Activated naive CD4-positive, alpha-beta T cell treated with anti-CD3 and anti-CD28 coated beads for 36 hours (primary cell): ENCODE measurements at places on chromosomes 11 and 22.

GRCh38 chr11:107224836-107225235, 206.6 kb upstream of the GUCY1A2 start:
- DNase-seq, result no peak

DNA sequence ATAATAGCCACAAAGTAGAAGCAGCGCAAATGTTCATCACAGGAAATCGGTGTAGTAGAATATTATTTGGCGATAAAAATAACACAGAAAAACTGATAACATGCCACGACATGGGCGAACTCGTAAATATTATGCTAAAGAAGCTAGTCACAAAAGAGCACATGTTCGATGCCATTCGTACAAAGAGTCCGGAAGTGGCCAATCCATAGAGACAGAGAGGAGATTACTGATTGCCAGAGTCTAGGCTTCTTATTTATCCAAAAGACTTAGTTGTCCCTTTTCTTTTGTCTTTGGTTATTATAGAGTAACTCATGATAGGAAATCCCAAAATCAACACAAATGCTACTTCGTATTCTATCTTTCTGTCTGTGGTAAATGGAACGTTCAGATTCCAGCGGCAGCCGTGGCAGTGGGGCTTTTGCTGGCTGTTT, 56.5 kb downstream of the MED15 start:
- DNase-seq, result no peak

GRCh38 chr11:127651175-127651887, 650.8 kb upstream of the KIRREL3 start:
- DNase-seq, result no peak

GRCh38 chr22:30884211-30885000, 84.2 kb downstream of the MORC2 start:
- DNase-seq, result no peak

- no peak for DNase-seq
Observed at GRCh38 chr11:134947556-134947955, 535.5 kb upstream of the B3GAT1 start.

GRCh38 chr11:36363361-36364268, 67.5 kb downstream of the PRR5L start:
- no peak for DNase-seq

- no peak for DNase-seq
Observed at GRCh38 chr22:38949889-38950405, 7.5 kb upstream of the APOBEC3A start.

DNA sequence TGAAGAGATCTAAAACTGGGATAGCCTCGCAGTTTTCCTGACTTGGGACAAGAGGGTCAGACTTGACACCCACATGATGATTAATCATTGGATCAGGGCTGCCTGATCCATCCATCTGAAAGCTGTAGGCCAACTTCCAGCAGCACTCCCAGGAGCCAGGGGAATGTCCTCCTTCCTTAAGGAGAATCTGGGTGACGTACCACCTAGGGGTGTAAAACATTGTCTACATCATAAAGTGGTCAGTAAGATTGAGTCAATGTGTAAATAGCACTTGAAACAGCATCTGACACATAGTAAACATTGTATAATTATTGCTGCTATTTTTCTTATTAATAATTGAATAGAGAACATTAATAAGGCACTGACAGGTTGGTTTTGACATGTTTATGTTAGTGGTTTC, 392.8 kb downstream of the JRKL start:
- no peak for DNase-seq

DNA sequence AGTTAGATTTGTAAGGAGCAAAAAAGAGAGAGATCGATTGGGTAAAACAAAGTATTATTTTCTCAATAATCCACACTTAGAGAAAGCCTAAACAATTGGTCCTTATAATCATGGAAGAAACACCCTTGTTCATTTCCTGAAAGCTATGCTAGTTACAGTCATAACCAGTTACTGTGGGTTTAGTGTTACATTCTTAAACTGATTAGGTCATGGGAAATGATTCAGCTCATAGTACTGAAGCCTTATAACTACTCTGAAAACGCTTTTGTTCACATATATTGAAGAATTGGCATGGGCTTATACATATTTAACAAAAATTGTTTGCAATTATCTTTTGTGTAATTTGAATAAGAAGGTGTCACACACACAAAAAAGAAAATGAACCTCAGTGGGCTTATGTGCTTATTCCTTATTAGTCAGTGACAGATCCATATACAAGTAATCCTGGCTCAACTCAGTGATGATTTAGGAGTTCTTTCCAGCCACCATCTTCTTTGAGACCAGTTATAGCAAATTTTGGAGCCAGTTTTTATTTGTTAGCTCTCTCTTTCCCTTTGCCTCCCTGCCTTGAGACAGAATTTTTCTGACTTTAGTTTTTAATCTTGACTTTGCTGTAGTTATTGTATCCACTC, 198.5 kb upstream of the CTSC start:
- DNase-seq, result no peak

DNA sequence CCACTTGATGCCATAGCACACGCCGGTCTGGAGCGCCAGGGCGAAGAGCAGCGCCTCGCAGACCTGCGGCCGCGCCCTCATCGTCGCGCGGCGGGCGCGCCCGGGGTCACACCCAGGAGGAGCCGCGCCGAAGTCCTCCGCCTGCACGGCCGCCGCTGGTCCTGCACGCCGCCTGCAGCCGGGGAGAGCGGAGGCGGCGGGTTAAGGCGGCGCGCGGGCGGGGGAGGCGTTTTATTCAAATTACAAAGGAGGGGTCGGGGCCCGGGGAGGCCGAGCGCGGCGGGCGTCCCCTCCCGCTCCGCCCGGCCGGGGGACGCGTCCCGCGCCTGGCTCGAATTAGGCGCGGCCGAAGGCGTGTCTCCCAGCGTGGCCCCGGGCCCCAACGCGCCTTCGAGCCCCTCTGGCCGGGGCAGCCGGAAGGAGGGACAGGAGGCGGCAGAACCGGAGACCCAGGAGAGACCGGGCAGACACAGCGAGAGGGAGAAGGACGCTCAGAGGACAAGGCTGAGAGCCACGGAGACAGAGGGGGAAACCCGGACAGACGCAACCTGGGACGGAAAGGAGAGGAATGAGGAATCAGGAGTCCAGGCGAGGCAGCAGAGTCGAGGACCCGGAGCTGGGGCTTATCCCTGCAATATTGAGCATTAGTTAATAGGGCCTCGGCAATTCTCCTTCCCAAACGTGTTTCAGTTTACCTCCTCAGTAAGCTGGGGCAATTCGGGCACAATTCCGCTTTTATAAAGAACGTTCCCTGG, at the start of gene WNT11:
WNT11 (minus strand) TSS at position 176 of the 755 bp plus-strand sequence; CDS start at position 81, 95 bp downstream.
- peak; percentile 14 for DNase-seq

- DNase-seq, result peak; percentile 32
Observed at GRCh38 chr11:41201156-41201555, 258.3 kb downstream of the LRRC4C start.

GRCh38 chr22:46809153-46809885, 46.9 kb downstream of the TBC1D22A start:
- no peak for DNase-seq

- no peak for DNase-seq
Observed at GRCh38 chr11:90722552-90723190, 499.8 kb upstream of the CHORDC1 start.

- DNase-seq, result no peak
Observed at GRCh38 chr11:76524919-76525318, 80.1 kb downstream of the EMSY start.

DNA sequence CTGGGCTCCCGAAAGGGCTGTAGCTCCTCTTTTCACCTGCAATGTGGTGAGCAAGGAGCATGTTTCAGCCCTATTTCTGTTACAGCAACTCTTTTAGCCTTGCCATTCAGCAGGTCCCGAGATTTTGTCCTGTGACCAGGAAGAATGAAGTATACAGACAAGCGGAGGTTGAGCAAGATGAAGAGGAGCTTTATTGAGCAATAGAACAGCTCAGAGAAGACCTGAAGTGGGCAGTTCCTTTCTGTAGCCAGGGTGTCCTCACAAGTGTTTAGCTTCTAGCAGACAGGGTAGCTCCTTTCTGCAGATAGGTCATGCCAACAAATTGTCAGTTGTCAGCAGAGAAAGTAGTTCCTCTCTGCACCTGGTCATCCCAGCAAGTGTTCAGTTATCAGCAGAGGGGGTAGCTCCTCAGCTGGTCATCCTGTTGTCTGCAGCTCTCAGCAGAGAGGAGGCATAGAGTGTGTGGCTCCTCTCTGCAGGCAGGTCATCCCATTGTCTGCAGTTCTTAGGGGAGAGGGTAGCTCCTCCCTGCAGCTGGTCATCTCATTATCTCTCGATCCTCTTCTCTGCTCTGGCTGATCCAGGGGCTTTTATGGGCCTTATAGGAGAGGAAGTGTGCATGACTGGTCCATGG, 5.4 kb upstream of the OR56A4 start:
- no peak for DNase-seq

DNA sequence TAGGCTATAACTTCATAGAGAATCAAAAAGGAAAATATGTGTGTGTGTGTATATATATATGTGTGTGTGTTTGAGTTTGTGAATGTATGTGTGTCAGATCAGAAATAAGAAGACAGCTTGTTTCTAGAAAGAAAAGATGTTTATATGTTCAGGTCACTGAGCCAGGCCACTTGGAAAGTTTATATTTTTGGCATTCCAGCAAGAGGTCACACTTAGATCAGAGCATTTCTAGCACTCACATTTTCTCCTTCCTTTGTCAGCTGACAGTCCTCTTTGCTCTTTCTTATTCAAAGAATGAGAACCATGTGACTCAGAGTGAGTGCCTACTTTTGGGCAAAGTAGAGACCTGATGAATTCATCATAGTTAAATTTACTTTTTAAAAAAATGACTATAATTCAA, 22.9 kb downstream of the RAB38 start:
- DNase-seq, result no peak

GRCh38 chr11:87324817-87325489, 287.2 kb downstream of the TMEM135 start:
- DNase-seq, result no peak

GRCh38 chr11:118046051-118046963, 30.6 kb upstream of the TMPRSS4 start:
- peak; percentile 52 for DNase-seq

DNA sequence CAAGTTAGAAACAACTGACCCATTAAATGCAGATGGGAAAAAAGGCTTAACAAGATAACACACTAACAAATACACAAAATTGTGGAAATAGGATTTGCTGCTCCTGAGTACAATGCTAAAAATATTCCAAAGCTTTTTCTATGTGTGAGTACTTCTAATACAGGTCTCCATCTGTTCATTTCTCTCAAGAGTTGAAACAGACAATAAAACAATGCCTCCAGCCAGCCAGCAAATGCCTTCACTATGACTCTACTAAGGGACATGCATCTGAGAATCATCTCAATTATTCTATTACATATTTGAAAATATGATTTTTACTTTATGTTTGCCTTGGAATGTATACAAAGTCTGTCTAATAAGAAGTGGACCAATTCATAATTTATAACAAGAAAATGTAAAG, 119.0 kb downstream of the CADM1 start:
- DNase-seq, result no peak

GRCh38 chr11:7493670-7494069, 8.4 kb downstream of the OLFML1 start:
- no peak for DNase-seq

- no peak for DNase-seq
Observed at GRCh38 chr11:5242933-5243815, 6.5 kb downstream of the HBG1 start.

- DNase-seq, result no peak
Observed at GRCh38 chr22:27097933-27098332, 440.5 kb downstream of the MIAT start.

GRCh38 chr11:124716591-124716990, 23.2 kb upstream of the NRGN start:
- DNase-seq, result no peak
